Tibial nerve (tissue), 4 donors: ENCODE measurements at places on chromosomes 5 and 9. TPM values are rescaled to one million over a fixed set of nuclear protein-coding genes. Genes with fewer than 3 reads are reported as not detected.

GRCh38 chr9:122100756-122101155 lies 7.6 kb upstream of the TTLL11 start:
- no peak for DNase-seq

- peak; percentile 27 for DNase-seq
Measured at GRCh38 chr9:126611592-126612325, 2.0 kb upstream of the LMX1B start.

GRCh38 chr9:84823421-84824271 lies 154.1 kb downstream of the NTRK2 start:
- DNase-seq: peak; percentile 48

- DNase-seq: no peak
Measured at GRCh38 chr5:170136506-170136905, 30.8 kb downstream of the FOXI1 start.

DNA sequence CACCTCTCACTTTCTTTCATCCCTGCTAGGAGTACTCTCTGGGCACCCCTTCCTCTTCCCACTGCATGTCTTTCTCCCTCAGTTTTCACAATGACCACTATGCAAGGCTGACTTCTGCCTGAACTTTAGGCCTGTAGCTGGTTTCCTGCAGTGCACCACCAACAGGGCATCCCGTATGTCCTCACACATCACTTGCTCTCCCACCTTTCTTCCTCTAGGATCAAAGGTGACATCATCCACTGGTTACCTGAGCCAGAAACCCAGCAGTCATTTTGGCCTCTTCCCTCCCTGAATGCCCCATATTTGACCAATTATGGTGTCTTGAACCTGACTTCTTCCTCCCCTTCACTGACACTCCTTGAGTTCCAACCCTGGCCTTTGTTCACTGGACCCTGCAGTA lies 8.5 kb downstream of the GAS1 start:
- DNase-seq: no peak

DNA sequence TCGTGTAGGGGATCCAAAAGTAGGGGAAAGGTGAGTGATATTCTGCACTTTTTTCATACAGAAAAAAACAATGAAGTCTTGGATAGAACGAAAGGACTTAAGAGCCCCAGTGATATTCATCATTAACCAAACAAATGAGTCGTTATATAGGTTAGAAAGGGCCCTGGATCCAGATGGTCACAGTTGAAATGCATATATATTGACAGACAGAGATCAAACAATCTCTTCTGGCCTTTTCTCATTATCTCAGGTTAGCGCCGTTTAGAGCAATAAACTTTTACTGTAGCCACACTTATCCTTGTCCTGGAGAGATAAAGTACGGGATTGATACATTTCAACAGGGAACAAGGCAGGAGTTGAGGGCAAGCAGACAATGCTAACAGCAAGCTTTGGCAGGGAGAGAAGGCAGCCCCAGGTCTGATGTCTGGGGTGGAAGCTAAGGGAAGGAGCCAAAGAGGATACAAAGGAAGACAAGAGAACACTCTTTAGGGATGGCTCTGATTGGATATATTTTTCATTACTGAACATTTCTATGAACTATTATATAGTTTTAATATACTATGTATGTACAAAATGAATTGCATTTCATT lies 77.0 kb downstream of the LIFR start:
- no peak for DNase-seq

DNA sequence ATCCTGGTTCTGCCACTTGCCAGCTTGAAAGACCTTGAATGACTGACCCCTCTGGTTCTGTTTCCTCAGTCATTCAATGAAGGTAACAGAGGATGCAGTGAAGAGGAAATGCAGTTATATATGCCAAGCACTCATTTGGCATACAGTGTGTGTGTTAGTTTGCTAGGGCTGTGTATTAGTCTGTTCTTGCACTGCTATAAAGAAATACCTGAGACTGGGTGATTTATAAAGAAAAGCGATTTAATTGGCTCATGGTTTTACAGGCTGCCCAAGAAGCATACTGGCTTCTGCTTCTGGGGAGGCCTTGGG lies 8.6 kb upstream of the WHRN start:
- DNase-seq: no peak

- DNase-seq: no peak
Measured at GRCh38 chr9:8234316-8234715, 434.7 kb upstream of the DMAC1 start.

DNA sequence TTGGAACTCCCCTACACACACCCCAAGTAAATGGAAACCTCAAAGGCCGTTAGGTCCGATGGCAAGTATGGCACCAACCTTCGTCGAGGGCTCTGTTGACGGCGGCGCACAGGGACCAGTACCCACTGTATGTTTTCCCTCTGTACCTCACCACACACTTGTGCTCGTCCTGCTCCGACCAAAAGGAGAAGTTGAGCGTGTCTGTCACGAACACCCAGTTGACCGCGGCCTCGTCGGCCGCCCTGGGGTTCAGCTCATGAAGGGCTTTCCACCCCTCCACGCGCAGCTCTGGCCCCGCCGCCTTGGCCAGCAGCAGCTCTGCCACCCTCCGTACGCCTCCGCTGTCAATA lies 24.0 kb downstream of the HNRNPK start:
- DNase-seq: no peak

OR13J1 gene
- not detected for total RNA-seq

IL11RA gene
- total RNA-seq: 38.3 TPM

SHISAL2B gene
- total RNA-seq: not detected

SLC23A1 gene
- total RNA-seq: not detected

GRCh38 chr9:110650261-110650660 lies 18.3 kb upstream of the MUSK start:
- no peak for DNase-seq

DNA sequence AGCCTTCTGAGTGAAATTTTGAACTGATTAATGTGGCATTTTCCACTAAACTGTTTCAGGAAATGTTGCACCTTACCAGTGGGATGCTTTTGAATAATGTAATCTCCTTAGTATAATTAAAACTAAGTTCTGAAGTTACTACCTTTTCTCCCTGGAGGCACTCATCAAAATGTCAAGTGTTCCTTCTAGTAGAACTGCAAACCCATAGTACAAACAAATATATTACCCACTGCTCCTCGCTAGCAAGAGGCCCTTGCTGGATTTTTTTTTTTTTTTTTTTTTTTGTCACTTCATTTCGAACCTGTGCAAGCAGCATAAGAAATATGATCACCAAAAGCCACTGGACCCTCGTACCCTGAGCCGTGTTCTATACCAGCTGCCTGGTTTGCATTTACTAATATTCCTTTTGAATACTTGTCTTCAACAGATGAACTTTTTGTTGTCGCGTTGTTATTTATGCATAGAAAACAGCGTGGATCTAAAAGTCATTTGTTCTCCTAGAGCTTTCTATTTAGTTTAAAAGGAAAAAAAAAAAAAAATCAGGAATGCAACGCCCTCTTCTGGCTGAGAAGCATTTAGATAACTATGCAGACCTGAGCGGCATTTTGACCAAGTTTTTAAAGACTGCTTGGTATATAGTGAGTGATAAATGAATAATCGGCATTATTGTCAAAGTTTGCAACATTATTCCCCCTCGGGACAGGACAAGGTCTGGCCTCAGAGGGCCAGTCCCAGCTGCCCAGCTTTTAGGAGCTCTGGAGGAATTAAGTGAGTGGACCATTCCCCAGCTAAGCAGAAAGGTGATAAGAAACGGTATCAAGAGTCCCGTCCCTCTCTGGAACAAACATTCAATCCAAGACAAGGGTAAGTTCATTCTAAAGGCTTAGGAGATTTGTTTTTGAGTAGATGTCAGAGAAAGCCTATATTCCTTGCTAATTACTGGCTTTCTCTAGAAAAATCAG lies 162.5 kb upstream of the KIF2A start:
- no peak for DNase-seq

DNA sequence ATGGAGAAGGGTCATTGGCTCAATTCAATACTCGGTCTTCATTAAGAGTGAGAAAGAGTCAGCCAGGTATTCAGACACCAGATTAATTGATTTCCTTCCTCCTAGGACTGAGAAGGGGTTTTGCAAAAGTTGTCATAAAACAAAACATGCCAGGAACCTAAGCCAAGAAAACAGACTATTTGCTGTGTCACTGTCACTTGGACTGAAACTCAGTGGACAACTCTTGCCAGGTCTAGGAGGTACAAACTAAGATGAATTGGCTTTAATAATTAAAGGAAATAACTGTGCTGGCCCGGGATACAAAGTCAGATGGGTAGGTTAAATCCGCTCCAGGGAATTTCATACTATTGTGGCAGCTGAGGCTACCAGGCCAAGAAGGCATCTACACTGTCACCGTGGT lies 71.1 kb upstream of the TBC1D9B start:
- no peak for DNase-seq

GRCh38 chr9:79489261-79490000 lies 82.3 kb upstream of the TLE4 start:
- peak; percentile 42 for DNase-seq

GRCh38 chr5:56340196-56340980 lies 107.3 kb upstream of the ANKRD55 start:
- no peak for DNase-seq

SHC3 gene
- total RNA-seq: 11.4 TPM

- no peak for DNase-seq
Measured at GRCh38 chr5:95244479-95244878, 40.4 kb downstream of the MCTP1 start.

DNA sequence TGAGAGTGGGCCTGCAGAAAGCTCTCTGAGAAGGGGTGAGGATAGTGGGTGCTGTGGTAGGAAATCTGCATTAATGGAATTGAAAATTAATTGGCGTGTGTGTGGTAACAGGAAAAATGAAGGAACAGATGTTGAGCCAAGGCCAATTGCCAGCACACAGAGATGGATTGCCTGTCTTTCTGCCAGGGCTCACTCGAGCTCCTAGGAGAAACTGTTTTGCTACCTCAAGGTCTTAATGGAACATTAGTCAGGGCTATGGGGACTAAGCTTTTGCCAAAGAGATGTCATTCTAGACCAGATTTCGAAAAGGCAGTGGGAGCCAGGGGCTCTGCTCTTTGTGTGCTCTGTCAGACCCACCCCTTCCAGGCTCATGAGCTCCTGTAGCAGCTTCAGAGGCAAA lies 124.0 kb upstream of the EFNA5 start:
- DNase-seq: no peak

GFI1B gene
- total RNA-seq: not detected

SPATA6L gene
- total RNA-seq: 3.1 TPM

WWC1 gene
- total RNA-seq: 3.3 TPM

DNA sequence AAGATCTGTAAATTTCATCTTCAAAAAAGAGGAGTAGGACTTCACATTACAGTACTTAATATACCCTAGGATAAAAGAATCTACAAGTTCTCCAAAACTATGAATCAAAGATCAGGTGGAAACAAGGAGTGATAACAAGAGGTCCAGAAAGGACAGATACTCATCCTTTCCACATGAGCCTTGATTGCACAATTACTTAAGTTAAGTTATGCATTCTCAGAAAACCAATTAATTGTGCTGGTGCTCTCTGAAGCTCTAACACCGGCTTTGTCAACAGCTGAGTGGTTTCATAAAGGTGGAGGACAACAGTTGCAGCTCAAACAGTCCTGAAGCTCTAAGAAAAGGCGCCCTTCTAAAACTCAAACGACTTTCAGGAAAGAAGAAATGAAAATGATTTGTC lies 251.9 kb downstream of the BNC2 start:
- no peak for DNase-seq

DNA sequence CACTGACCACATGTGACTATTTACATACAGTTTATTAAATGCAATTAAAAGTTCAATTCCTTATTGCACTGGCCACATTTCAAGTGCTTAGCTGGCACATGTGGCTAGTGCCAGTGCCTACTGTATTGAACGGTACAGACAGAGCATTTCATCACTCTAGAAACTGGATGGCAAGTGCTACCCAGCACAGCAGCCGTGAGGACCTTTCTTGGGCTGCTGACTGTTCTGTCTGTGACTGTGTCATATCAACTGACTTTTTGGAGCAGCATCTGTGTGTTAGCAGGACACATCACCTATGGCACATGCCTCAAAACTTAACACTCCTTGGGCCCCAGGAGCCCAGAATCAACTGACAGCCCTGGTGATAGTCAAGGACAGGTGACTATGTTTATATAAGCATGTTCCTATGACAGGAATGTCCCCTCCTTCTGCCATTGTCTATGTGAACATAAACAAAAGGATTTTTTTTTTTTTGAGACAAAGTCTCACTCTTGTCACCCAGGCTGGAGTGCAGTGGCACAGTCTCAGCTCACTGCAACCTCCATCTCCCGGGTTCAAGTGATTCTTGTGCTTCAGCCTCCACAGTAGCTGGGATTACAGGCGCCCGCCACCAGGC lies 8.9 kb downstream of the IRF1 start:
- DNase-seq: no peak

DNA sequence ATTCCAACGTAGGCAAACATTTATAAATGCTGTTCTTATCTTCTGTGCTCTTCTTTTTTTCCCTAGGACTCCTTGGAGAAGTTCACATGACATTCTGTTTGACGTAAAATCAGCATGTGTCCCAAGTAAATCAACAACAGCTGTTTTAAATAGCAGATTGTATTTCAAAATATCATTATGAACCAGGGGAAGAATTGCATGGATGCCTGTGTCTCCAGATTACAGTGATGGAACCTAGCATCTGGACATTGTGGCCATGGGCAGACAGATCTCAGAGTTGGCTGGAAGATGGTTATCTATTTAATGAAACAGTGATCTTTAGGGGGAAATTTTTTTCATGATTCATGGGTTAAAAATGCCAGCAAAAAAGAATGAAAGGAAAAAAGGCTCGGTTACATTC lies 222.0 kb downstream of the MAN2A1 start:
- no peak for DNase-seq

C9orf50 gene
- 1.7 TPM for total RNA-seq

ORM1 gene
- total RNA-seq: not detected

DNA sequence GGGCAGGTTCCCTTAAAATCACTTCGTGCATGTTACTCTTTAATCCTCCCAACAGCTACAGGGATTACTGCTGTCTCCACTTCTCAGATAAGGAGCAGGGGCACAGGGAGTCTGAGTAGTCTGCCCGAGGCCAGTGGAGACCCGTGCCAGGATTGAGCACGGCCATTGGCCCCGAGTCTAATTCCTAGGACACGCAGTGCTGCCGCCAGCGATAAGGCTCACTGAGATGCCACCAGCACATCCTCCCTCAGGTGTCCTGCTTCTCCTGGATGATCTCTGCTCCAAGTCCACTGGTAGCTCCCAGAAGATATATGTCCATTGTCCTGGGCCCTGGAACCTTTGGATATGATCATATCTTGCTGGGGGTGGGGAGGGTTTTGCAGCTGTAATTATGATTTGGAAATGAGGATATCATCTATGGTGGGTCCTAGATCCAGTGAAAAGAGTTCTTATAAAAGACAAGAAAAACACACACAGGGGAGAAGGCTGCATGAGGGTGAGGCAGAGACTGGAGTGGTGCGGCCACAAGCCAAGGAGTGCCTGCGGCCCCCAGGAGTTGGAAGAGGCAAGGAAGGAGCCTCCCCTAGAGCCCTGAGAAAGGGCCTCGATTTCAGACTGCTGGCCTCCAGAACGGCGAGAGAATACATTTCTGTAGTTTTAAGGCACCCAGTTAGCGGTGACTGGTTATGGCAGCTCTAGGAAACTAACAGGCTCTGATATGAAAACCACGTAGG lies 19.4 kb upstream of the MED10 start:
- DNase-seq: no peak

GRCh38 chr5:4630031-4630430 lies 510.1 kb upstream of the ADAMTS16 start:
- no peak for DNase-seq
